ENCODE measurements at places on chromosomes 12 and 14.

DNA sequence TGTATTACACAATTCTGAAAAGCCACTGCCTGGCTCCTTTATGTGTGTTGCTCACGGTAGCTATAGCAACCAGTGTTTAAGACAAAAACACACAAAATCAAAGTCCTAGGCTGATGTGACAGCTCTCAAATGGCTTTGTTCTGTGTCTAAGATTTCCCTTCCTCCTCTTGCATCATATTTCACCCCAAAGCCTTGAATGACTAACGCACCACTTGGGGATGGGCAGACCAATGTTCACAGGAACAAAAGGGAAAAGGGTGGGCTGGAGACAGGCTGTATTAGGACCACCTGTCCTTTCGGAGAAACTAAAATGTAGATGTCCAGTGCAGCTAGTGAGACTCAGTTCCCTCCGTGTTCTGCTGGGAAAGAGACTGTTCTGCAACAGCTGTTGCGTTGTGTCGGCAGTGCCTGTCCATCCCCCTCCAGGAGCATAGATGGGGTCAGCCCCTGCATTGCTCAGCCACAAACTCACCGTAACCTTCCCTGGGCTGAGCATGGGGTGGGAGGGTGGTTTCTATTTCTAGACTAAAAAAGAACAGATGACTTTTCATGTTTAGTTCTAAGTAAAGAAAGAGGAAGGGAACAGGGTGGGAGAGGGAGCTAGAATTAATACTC lies 26.8 kb upstream of the DAAM1 start:
- DNase-seq: peak; percentile 19

GRCh38 chr12:100797246-100797645 lies 2.7 kb downstream of the ANO4 start:
- DNase-seq: no peak

GRCh38 chr12:129335773-129336172 lies 482.5 kb downstream of the GLT1D1 start:
- DNase-seq: no peak

DNA sequence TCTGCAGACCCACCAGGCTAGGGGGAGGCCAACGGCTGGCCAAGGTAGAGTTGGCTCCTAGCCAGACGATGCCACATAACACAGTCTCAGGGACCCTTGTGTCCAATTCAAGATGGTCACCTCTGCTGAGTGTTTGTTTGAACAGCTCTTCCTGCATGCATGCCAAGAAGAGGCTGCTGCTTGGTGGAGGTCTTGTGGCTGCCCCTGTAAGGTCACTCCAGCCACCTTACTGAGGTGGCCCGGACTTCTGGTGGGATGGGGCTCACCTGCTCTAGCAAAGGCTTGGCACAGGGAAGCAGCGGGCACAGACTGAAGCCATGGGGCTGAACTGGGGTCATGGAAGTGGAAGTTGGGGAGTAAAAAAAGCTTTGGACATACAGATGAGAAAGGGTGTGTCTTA lies 210.3 kb downstream of the GLT1D1 start:
- DNase-seq: no peak

DNA sequence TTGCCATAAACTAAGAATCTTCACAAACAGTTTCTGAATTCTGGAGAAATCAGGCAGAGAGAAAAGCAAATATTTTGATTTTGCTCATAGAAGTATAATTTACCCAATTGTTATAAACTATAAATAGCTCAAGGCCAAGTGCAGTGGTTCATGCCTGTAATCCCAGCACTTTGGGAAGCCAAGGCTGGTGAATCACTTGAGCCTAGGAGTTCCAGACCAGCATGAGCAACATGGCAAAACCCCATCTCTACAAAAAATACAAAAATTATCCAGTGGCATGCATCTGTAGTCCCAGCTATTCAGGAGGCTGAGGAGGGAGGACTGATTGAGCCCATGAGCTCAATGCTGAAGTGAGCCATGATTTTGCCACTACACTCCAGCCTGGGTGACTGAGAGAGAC lies 19.6 kb upstream of the MMP19 start:
- DNase-seq: no peak

DNA sequence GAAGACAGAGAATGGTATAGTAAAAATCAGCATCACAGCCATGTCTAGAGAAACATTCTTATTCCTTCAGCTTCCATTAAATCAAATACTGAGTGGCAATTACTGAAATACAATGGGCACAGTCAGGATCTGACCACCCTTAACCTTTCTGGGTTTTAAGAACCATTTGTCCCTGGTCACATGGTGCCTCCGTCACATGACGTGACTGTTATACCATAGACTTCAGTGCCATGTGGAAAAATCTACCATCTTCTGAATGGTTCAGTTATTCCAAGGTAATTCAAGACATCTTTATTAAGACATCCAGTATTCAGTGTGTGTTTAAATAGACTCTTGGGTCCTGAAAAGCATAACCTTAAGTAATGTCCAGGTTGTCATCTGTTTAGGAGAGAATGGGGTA lies 553.1 kb upstream of the FLRT2 start:
- no peak for DNase-seq

- no peak for DNase-seq
Observed at GRCh38 chr14:96826818-96827217, 29.6 kb downstream of the VRK1 start.

DNA sequence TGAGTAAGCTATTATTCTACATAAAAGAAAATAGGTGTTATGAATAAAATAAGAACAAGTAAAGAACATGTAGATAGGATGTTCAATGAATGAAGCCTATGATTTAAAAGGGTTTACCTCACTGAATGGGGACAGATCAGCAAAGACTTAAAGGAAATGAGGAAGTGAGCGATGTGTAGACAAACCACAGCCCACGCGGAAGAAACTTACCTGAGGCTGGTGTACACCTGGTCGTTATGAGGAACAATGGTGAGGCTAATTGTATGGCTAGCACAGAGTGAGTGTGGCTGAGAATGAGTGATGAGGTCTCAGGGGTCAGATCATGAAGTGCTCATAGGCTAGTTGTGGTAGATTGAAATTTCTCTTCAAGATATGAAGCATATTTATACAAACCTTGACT lies 221.7 kb downstream of the ALG10B start:
- no peak for DNase-seq

DNA sequence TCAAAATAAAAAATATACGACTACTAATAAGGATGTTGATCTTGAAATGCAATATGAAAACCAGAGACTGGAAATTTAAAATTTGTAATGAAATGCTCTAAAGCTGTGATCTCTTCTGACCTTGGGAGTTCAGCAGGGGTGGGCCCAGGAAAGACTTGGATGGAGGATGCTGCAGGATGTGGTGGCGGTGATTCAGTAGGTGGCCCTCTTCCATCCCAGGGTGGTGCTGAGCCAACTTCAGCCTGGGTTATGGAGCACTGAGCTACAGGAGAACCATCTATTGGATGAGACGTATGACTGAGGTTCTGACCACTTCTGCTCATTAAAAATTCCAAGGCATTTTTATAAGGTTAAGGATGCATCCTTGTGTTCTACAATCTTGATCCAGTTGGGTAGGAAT lies 6.9 kb upstream of the PDE3A start:
- no peak for DNase-seq

- DNase-seq: no peak
Observed at GRCh38 chr12:102417055-102417454, 63.3 kb downstream of the IGF1 start.

GRCh38 chr12:46558677-46559076 lies 186.1 kb upstream of the SLC38A2 start:
- DNase-seq: no peak

DNA sequence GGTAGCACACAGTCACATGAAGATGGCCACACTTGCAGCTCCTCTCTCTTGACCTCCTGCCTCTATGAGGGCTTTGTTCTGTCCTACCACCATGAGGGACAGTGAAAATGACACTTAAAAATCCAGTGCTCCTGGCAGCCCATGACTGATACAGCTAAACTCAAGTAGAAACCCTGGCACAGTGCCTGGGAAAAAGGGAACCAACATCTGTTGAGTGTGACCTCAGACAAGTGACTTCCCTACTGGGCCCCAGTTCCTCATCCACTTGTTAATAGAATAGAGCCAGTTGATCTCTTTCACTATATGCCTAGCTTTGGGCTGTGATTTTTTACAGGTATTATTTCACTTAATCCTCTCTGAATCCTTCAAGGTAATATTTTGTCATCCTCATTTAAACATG lies 4.8 kb downstream of the GUCY2C start:
- DNase-seq: no peak

GRCh38 chr12:59452746-59453145 lies 143.1 kb upstream of the SLC16A7 start:
- DNase-seq: no peak

- DNase-seq: no peak
Observed at GRCh38 chr12:113903381-113903863, 62.7 kb downstream of the RBM19 start.

GRCh38 chr12:74537126-74537706 lies 419 bp upstream of the ATXN7L3B start:
- no peak for DNase-seq

GRCh38 chr14:98140862-98141530 lies 1131.0 kb downstream of the BCL11B start:
- DNase-seq: no peak

DNA sequence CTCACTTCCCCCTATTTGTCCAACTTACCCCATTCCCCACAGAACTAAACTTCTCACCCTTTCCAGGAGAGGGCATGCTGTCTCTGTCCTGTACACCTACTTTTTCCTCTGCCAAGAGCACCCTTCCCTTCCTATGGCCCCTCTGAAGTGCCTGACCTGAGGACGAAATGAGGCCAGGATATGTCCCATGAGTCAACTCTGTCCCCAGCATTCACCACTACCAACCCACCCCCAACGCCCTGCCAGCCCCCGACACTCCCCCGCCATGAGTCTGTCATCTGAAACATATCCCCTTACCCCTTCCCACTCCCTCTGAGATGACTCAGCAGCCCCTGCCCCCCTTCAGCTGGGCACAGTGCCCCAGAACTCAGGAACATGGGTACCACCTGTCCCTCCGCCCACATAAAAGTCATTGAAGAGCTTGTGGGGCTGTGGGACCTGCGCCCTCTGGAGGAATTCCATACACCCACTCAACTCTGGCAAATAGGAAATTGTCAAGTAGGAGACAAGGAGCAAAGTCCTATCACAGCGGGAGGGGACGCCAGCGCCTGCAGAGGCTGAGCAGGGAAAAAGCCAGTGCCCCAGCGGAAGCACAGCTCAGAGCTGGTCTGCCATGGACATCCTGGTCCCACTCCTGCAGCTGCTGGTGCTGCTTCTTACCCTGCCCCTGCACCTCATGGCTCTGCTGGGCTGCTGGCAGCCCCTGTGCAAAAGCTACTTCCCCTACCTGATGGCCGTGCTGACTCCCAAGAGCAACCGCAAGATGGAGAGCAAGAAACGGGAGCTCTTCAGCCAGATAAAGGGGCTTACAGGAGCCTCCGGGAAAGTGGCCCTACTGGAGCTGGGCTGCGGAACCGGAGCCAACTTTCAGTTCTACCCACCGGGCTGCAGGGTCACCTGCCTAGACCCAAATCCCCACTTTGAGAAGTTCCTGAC lies 26.3 kb downstream of the ITGA7 start:
- DNase-seq: peak; percentile 12

- no peak for DNase-seq
Observed at GRCh38 chr12:25054076-25054782, 105.3 kb upstream of the BCAT1 start.

DNA sequence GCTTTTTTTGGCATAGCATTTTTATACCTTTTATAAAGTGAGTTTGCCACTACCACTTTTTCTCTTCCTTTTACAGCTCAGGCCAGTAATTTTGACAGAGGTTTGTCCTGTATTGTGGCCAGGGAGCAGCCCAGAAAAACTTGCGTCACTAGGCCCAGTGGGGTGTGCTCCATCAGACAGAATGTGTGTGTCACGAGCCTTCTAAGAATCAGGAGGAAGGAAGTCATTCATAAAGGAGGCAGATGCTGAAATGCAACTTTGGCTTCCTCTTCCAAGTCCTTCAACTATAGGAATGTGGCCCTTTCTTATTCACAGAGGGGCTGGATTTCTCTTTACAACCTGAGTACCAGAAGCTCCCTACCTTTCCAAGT lies 10.1 kb upstream of the RAB35 start:
- DNase-seq: no peak

- DNase-seq: peak; percentile 78
Observed at GRCh38 chr12:57845478-57846284, 848 bp downstream of the CTDSP2 start.

DNA sequence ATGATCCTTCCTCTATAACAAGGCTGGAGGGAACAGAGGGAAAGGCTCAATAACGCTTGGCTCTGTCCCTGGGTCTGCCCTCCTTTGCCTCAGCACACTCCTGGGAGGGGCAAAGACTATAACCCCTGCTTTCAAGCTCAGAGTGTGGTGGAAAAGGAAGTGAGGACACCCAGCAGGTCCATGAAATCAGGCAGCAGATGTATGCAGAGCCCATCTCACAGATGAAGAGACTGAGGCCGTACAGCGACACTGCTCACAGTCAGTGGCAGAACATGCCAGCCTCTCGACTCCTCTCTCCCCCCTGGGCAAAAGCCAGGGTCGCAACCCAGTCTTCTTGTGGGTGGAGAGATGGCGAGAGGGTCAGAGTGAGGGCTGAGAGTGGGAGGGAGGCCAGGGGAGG lies 39.8 kb downstream of the SLC6A12 start:
- no peak for DNase-seq

DNA sequence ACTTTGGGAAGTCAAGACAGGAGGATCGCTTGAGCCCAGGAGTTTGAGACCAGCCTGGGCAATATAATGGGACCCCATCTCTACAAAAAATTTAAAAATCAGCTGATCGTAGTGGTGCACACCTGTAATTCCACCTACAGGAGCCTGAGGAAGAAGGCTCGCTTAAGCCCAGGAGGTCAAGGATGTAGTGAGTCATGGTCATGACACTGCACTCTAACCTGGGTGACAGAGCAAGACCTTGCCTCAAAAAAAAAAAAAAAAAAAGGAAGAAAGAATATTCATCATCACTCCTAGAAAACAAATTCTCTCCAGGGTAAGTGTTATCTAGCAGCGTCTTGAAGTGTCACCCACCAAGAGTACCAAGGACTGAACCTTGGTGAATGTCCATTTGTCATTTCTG lies 34.2 kb upstream of the PLXNC1 start:
- DNase-seq: no peak

DNA sequence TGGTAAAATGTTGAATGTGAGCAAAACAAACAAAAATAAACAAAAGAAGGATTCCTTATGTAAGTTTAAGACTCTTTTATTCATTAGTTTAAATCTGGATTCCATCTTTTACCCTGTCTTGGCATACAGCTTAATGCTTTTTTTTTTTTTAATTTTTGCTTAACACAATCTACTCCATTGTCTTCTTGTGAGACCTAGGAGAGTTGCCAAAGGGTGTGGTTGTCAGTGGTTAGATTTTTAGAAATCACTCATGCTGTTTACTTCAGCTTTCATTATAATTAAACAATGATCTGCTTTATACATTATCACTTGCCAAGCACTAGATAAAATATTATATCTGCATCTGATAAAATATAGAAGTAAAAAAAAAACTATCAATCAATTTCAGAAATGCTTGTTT lies 77.7 kb upstream of the KITLG start:
- DNase-seq: no peak

- DNase-seq: no peak
Observed at GRCh38 chr12:50707396-50707795, 56.5 kb upstream of the ATF1 start.
